ENCODE measurements at places on chromosomes 2 and 18. TPM values are rescaled to one million over a fixed set of nuclear protein-coding genes. Genes with fewer than 3 reads are reported as not detected.

The TACR1 gene
- total RNA-seq = not detected

The OTOS gene
- total RNA-seq = not detected

The FBXO15 gene
- total RNA-seq = 0.63 TPM

The LOXL3 gene
- total RNA-seq = 0.07 TPM

The ZRANB3 gene
- total RNA-seq = 8.0 TPM

The ABCG5 gene
- not detected for total RNA-seq

The MATN3 gene
- not detected for total RNA-seq

The PLCL1 gene
- 2.6 TPM for total RNA-seq

The CYP26B1 gene
- not detected for total RNA-seq

The ASXL3 gene
- total RNA-seq = not detected

The MORN2 gene
- total RNA-seq = 1.6 TPM

The ANTXR1 gene
- not detected for total RNA-seq

The POTEI gene
- not detected for total RNA-seq

The LGALSL gene
- total RNA-seq = 0.84 TPM

The SP140 gene
- total RNA-seq = 86.4 TPM

The UGT1A10 gene
- total RNA-seq = not detected

The CNTNAP5 gene
- not detected for total RNA-seq

The RBM44 gene
- 1.1 TPM for total RNA-seq

The TLX2 gene
- 0.55 TPM for total RNA-seq

The MC2R gene
- total RNA-seq = not detected

The XIRP2 gene
- not detected for total RNA-seq

The SCN7A gene
- total RNA-seq = not detected

The SOX11 gene
- total RNA-seq = not detected

The TM4SF20 gene
- not detected for total RNA-seq

The PRLH gene
- not detected for total RNA-seq

The CHRNA1 gene
- total RNA-seq = not detected

The RTKN gene
- total RNA-seq = 0.81 TPM

The DCDC2C gene
- total RNA-seq = not detected

The ANKRD30BL gene
- total RNA-seq = not detected

The TRIM54 gene
- total RNA-seq = not detected

The DAPL1 gene
- not detected for total RNA-seq

The SLC14A1 gene
- 3.3 TPM for total RNA-seq

The ATP5MC3 gene
- 194 TPM for total RNA-seq

The TBR1 gene
- 0.18 TPM for total RNA-seq

The C1QL2 gene
- not detected for total RNA-seq

The AQP12A gene
- total RNA-seq = not detected

The ELOA2 gene
- total RNA-seq = not detected

The G6PC2 gene
- not detected for total RNA-seq

The IL36G gene
- total RNA-seq = not detected

The FEV gene
- not detected for total RNA-seq

The CPLX4 gene
- total RNA-seq = not detected
